ENCODE measurements at places on chromosomes 7 and 10. TPM values are rescaled to one million over a fixed set of nuclear protein-coding genes. Genes with fewer than 3 reads are reported as not detected.

The TSPAN13 gene
- total RNA-seq, result 16.1 TPM

The OR2A12 gene
- total RNA-seq, result not detected

The SDK1 gene
- total RNA-seq, result 7.5 TPM

The HOXA3 gene
- 3.4 TPM for total RNA-seq

The SFRP4 gene
- 8.6 TPM for total RNA-seq

The COPS6 gene
- total RNA-seq, result 56.8 TPM

The CYP2W1 gene
- not detected for total RNA-seq

The ZNF503 gene
- 4.1 TPM for total RNA-seq

The PAPOLB gene
- total RNA-seq, result 0.33 TPM

The BICC1 gene
- total RNA-seq, result 26.0 TPM

The TSPAN15 gene
- total RNA-seq, result 60.6 TPM
